ENCODE measurements at places on chromosomes 1 and 21. TPM values are rescaled to one million over a fixed set of nuclear protein-coding genes. Genes with fewer than 3 reads are reported as not detected.

- DNase-seq, result no peak
Observed at GRCh38 chr1:166330096-166330495, 163.3 kb upstream of the FAM78B start.

GRCh38 chr1:39620659-39621165, 18.7 kb downstream of the HEYL start:
- no peak for DNase-seq

DNA sequence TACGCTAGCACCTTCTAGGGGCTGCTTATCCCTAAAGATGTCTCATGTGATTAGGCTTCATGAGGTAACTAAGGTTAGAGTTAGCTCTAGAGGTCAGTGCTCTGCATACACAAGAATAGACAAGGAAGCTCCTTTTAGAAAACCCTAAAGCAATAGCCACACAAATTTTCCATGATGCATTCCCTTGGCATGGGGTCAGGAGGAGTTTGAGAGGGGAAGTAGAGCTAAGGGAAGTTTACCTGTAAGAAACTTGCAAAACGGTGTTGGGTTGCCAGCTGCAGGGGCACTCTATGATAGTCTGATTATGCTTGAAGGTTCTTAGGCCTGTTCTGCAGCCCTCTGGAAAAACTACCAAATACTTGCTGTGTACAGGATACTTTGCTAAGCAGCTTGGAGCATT, 39.0 kb upstream of the A3GALT2 start:
- no peak for DNase-seq

- DNase-seq, result no peak
Observed at GRCh38 chr1:109191377-109191776, 22.3 kb upstream of the SARS1 start.

DNA sequence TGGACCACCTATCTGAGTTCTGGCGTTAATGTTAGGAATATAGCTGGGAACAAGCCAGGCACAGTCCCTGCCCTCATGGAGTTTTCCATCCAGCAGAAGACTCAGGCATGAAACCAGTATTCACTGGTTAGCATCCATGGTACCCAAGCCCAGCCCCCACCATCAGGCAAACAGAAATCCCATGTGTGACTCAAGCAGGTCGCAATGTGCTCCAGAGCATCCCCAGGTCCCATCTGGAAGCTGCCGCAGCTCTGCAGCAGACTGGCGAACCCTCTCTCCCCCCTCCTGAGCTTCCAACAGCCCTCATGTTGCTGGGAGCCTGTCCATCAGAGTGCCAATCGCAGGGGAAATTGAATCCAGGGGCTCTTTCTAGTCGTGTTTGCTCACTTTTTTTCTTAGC, 174.2 kb downstream of the RRAGC start:
- DNase-seq, result no peak

GRCh38 chr1:156225677-156226014, 12.8 kb downstream of the PMF1 start:
- DNase-seq, result no peak

- no peak for DNase-seq
Observed at GRCh38 chr1:235358899-235359298, 8.3 kb upstream of the TBCE start.

The CASZ1 gene
- polyA plus RNA-seq, result 0.24 TPM

The RER1 gene
- polyA plus RNA-seq, result 232 TPM

- peak; percentile 42 for DNase-seq
Observed at GRCh38 chr21:46054451-46054881, 43.4 kb upstream of the COL6A2 start.

The TCHHL1 gene
- polyA plus RNA-seq, result not detected

GRCh38 chr1:41014871-41015270, 6.7 kb downstream of the SLFNL1 start:
- DNase-seq, result no peak

DNA sequence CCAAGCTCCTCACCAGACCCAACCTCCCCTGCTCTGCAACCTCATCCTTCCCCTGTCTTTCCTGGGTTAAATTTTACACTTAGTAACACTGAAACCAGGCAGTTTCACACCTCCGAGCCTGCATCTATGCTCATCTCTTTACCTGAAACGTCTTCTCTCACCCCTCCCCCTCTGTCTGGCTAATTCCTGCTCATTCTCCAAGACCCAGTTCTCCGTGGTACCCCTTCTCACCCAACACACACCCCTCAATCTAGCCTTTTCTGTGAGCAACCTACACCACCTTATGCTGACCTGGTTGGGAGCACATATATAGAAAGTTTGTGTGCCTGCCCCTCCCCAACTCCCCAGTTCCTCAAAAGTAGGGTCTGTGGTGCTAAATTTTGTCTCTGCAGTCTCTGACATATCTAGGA, 3.7 kb upstream of the KIAA1614 start:
- no peak for DNase-seq

- no peak for DNase-seq
Observed at GRCh38 chr1:218224101-218224500, 61.0 kb upstream of the RRP15 start.

GRCh38 chr1:53627666-53628065, 111.3 kb downstream of the GLIS1 start:
- DNase-seq, result no peak

- no peak for DNase-seq
Observed at GRCh38 chr1:224317383-224318045, 12.5 kb downstream of the NVL start.

GRCh38 chr1:241802863-241803262, 45.1 kb upstream of the EXO1 start:
- DNase-seq, result no peak

DNA sequence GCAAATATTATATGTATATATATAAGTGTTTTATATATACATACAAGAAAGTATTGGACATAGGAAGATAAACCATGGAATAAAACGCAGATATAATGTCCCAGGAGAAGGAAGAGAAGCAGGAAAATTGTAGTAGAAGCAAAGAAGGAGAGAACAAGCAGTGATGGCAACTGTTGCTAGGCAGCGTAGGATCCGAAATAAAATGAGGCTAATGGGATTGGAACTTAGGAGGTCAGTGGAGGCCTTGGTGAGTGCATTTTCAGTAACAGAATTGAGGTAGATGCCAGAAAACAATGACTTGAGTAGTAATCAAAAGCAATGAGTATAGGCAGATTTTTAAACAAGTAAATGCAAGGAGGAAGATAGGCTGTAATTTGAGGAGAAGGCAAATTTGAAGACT, 265.8 kb downstream of the LRRC7 start:
- no peak for DNase-seq

GRCh38 chr1:69315823-69316222, 251.9 kb upstream of the LRRC7 start:
- no peak for DNase-seq

GRCh38 chr1:81156887-81157286, 643.8 kb upstream of the ADGRL2 start:
- DNase-seq, result peak; percentile 27

The IL19 gene
- not detected for polyA plus RNA-seq

The NPHS2 gene
- polyA plus RNA-seq, result not detected

The SPRR1A gene
- polyA plus RNA-seq, result not detected

The TRAF3IP3 gene
- polyA plus RNA-seq, result 0.12 TPM

DNA sequence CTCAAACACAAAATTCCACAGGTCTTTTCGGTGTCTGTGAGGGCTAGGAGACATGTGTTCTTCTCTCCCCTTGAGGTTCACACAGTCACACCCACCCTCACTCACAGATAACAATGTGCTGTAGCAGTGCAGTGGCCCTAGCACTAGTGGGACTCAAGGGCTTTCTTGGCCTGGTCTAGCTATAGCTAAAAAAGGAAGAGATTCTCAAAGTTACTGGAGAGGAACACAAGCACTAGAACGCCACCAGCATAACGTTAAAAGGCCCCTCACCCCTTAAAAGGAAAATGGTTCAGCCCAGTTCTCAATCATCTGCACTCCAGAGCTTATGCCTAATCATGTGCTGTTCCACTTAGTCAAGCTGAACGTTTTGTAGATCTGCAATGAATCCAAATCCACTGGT, 39.5 kb downstream of the RGS8 start:
- DNase-seq, result no peak

The EXTL1 gene
- polyA plus RNA-seq, result 6.1 TPM

- peak; percentile 92 for DNase-seq
Observed at GRCh38 chr1:40944326-40944725, 35.2 kb upstream of the CTPS1 start.

The LAPTM5 gene
- polyA plus RNA-seq, result 0.09 TPM

- DNase-seq, result no peak
Observed at GRCh38 chr1:237953238-237953637, 62.5 kb upstream of the ZP4 start.

All from IMR-90 (cell line).